ENCODE measurements at places on chromosomes 6 and 20.
A peak's percentile ranks its signal among the peaks of the same experiment; 100 is the strongest.

GRCh38 chr6:167831281-167831828, 4.6 kb downstream of the AFDN start:
- no peak for DNase-seq

DNA sequence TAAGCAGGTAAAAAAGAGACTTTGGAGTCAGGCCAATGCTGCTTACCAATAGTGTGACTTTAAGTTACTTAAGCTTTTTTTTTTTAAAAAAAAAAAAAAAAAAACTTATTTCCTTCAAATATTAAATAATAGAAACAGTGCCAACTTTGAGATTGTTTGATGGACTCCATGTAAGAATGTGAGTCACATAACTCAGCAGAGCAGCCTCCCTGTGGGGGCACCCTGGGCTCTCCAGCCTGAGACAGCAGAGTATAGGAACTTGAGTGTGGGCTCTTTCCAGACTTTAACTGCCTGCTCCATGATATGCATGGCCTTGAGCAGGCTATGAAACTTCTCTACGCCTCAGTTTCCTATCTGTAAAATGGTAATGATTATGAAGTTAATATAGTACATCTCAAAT, 113.3 kb upstream of the SAMD5 start:
- no peak for DNase-seq

GRCh38 chr6:87824958-87825491, 123.0 kb upstream of the AKIRIN2 start:
- no peak for DNase-seq

DNA sequence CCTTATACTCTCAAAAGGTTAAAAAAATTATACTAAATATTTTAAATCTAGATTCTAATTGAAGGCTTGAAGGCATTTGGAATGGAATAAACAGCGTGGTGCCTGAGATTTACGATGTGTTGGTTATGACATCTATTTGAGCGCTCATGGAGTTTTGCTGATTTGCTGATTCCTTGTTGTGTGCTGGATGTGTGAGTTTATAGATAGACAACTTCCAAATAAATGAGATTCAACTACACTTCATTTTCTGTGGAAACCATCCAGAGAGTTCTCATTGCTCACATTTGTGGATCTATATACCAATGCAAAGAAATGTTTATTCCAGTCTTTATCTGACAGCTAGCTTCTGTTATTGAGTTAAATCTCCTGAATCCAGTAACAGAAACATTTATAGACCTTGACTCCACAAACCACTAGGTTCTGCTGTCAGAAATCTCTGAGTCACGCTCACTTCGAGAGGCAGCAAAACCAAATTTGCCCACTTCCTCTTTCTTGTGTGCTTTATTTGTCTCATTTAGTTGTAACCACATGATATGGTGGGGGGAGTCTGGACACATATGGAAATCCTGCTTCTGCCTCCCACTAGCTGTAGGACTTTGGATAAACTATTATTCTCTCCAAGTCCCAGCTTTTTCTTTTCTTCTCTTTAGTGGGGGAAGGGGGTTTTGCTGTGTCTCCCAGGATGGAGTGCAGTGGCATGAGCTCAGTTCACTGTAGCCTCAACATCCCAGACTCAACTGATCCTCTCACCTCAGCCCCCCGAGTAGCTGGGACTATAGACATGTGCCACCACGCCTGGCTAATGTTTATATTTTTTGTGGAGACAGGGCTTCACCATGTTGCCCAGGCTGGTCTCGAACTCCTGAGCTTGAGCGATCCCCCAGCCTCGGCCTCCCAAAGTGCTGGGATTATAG, 54.5 kb downstream of the IPCEF1 start:
- peak; percentile 80 for DNase-seq

- no peak for DNase-seq
Measured at GRCh38 chr6:87837444-87837843, 135.4 kb upstream of the AKIRIN2 start.

GRCh38 chr20:46270977-46271744, 37.1 kb downstream of the CDH22 start:
- no peak for DNase-seq

GRCh38 chr20:17572034-17572638, 2.3 kb downstream of the DSTN start:
- DNase-seq = no peak
